ENCODE measurements at places on chromosomes 2 and 18. TPM values are rescaled to one million over a fixed set of nuclear protein-coding genes. Genes with fewer than 3 reads are reported as not detected.

The ALK gene
- total RNA-seq, result 21.0 TPM

The NOTO gene
- not detected for total RNA-seq

The TUBA3D gene
- not detected for total RNA-seq

The NGEF gene
- 65.0 TPM for total RNA-seq

The SERPINB13 gene
- total RNA-seq, result under 0.01 TPM

The SPDYA gene
- total RNA-seq, result 1.2 TPM

The SLC9A4 gene
- total RNA-seq, result 0.69 TPM

The DDX1 gene
- 116 TPM for total RNA-seq

The C2orf66 gene
- total RNA-seq, result 0.69 TPM

The GRB14 gene
- 12.5 TPM for total RNA-seq

The PLA2R1 gene
- 7.2 TPM for total RNA-seq

The GAD1 gene
- 163 TPM for total RNA-seq

The ACTG2 gene
- 0.23 TPM for total RNA-seq

The DUSP19 gene
- total RNA-seq, result 10.6 TPM

The VWA3B gene
- 2.8 TPM for total RNA-seq

The SOWAHC gene
- 27.7 TPM for total RNA-seq

The TTR gene
- 410 TPM for total RNA-seq

The MEP1B gene
- 0.23 TPM for total RNA-seq

The EPHA4 gene
- total RNA-seq, result 190 TPM

The HOXD11 gene
- not detected for total RNA-seq

The CD207 gene
- not detected for total RNA-seq

The INO80C gene
- 10.4 TPM for total RNA-seq

The PROKR1 gene
- 1.8 TPM for total RNA-seq

The FOXI3 gene
- total RNA-seq, result not detected

The MORN2 gene
- total RNA-seq, result 28.8 TPM
